ENCODE measurements at places on chromosomes 2 and 18.
A peak's percentile ranks its signal among the peaks of the same experiment; 100 is the strongest.

DNA sequence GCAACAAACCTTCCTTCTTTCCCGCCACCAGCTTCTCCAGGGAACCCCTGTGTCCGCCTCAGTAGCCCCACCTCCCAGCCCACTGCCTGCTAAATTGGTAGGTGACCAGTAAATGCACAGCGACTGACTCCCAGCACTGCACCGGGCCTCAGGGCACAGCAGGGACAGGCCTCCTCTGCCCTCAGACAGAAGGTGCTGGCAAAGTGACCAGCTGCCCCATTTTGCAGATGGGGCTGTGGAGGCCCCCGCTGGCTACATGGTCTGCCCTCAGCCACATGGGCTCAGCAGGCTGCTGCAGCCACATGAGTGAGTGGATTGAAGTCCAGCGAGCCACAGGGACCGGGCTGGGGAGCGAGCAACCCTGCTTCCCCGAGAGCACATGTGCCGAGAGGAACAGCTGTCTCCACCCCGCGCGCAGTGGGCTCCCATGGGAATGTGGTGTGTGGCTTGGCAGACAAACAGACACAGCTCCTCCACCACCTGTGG lies 7.8 kb upstream of the NPPC start:
- DNase-seq: no peak

DNA sequence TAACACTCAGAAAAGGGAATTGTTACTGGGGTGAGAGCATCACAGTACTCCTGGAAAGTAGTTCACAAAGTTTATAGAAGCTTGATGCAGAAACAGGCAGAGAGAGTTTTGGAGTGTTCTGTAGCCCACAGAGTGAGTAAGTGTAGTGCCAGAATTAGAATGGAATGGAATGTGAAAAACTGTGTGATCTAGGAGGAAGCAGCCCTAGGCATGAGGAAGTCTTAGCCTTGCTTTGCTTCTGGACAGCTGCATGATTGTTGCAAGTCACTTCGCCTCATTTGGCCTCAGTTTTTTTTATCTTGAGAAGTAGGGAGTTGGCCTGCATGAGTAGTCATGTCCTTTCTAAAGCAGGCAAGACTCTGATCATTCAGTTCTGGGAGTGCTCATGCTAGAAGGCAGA lies 10.9 kb downstream of the SERPINB12 start:
- no peak for DNase-seq

DNA sequence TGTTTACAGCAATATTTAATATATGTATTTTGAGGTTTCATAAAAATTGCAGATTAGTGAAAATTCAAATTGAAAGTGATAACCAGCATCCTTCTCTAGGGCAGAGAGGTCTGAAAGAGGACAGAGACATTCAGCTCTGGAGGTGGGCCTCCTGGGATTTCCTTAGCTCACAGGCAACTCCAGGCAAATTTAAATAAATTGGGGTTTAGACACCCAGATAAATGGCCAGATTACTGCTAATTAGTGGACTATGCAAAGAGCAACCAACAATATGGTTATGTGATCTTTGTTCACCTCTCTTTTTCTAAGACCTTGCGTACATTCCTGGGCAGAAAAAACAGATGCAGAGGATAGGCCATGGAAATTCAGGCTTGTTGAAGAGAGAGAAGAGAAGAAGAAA lies 1282.8 kb upstream of the ACVR2A start:
- no peak for DNase-seq

- DNase-seq: peak; percentile 37
Observed at GRCh38 chr2:230913406-230914143, 11.5 kb downstream of the GPR55 start.

DNA sequence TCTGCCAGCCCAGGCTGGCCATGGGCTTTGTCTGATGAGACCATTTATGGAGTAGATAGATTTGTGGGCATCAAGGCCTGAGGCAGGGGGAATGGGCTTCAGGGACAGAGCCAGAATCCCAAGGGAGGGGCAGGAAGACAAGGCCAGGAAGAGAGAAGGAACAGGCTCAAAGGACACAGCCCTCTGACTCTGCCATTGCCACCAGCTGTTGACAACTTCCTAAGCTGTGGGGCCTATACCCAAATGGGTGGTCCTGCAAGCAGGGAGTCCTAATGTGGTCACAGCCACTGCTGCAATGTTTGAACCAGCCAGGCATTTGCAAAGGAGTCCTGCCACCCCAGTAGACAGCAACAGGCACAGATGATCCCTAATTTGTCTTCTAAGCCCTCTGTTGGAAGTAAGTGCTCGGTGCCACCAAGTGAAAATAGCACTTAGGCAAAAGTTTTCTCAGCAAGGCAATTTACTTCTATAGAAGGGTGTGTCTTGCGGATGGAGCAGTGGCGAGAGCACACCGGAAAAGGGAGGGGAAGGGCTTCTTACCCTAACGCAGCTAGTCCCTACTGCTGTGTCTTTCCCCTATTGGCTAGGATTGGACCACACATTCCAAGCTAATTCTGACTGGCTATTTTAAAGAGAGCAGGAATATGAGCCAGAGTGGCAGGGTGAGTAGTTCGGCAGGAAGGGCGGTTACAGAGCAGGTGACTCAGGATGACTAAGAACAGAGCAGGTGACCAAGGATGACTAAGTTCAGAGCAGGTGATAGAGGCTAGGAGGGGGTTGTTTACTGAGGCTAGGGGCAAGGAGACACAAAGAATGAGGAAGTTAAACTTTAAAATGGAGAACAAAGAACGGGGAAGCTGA lies 47.2 kb downstream of the C1QL2 start:
- DNase-seq: no peak

- DNase-seq: no peak
Observed at GRCh38 chr2:239770246-239770639, 254.9 kb downstream of the NDUFA10 start.

- DNase-seq: no peak
Observed at GRCh38 chr2:88125344-88125923, 2.4 kb downstream of the FABP1 start.

DNA sequence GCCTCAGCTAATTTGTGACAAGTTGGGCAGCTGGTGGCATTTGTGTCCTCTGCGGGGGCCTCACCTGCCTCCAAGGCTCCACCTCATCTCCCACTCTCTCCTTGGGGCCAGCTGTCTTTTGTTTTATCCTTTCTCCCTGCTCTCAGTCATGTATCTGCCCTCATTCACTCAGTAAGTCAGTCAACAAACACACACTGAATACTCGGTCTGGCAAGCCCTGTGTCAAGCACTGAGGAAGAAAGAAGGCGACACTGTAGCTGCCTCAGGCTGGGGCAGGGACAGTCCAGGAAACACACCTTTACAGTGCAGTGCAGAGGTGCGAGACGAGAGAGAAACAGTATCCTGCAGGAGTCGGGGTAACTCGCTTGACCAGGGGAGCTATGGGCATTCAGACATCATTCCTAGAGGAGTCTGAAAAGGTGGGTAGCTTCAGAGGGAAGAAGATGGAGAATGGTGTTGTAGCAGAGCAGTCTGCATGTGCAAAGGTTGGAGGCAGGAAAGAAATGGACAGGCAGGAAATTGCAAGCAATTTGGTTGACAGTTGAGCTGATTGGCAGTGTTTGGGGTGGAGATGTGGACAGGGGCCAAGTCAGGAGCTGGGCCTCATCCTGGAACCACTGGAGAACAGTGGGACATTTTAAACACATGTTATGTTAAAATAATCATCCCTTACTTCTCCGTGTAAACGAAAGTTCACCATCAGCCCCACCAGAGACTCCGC lies 34.9 kb downstream of the SCTR start:
- DNase-seq: no peak
